Stimulated activated CD8-positive, alpha-beta memory T cell treated with anti-CD3 and anti-CD28 coated beads, Interleukin-15, amount 100 ng/mL, for 24 hours (primary cell): ENCODE measurements at places on chromosomes 4 and X.

GRCh38 chr4:123587983-123588494 is 191.4 kb downstream of the SPRY1 start:
- no peak for DNase-seq

- no peak for DNase-seq
Observed at GRCh38 chr4:98245226-98245625, 16.0 kb upstream of the RAP1GDS1 start.

- DNase-seq, result no peak
Observed at GRCh38 chr4:791898-792625, 33.9 kb downstream of the CPLX1 start.

DNA sequence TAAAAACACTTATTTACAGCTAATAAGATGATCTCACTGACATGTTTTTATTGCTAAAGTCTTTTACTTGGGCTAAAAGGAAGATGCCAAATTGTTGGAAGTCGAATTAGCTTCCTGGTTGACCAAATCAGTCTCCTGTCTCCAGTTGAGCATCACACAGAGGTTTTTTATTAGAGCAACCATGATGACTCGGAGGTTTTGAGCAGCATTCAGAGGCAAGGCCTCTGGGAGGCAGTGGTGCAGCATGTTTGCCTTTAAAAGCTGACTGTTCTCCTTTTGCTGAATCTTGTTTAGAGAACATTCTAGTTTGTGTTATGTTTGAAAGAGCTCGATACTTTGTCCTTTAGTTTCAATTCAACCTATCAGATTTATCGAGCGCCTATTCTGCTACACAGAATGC is 2.1 kb downstream of the UCHL1 start:
- DNase-seq, result no peak

DNA sequence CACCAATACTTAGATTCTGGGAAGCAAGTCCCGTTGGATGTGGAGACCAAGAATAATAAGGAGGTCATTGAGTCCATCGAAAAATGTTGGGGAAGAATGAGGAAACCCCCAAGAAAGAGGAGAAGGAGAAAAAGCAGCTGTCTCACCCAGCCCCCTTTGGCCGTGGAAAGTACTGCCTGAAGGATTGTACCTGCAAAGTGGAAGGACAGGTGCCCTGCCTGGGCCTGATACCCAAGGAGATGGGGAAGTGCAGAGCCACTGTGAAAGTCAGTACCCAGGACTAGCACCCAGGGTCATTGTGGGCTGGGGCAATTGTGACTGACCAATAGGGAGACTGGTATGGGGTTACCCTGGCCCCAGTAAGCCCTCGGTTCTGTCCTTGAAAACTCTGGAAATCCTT is 13.8 kb upstream of the CFAP299 start:
- no peak for DNase-seq

GRCh38 chrX:34978171-34978570 is 35.6 kb downstream of the FAM47B start:
- no peak for DNase-seq

DNA sequence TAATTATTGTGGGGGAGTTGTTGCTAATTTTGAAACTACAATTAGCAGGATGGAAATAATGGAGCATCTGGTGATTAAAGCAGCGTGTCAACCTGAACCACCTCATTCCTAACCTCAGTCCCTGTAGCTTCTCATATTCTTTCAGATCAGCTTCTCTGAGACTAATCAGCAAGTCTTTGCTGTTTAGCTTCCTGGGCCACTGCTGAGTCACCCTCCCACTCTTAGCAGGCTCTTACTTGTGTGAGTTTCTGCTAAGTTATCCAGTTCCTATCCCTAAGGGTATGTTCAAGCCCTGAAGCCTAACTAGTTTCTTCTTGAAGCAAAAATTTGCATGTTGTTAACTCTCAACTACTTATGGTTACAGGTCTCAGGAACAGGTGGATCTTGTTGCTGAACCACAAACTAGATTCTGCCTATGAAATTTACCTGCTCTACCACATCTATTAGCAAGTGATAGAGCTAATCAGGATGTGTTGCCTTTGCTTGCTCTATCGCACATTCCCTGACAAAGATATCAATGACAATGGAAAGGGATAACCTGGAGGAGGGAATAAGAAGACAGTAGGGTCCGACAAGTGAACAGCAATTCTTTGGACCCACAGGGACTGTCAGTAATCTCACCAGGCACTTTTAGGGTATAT is 134.2 kb downstream of the EIF4E start:
- no peak for DNase-seq

DNA sequence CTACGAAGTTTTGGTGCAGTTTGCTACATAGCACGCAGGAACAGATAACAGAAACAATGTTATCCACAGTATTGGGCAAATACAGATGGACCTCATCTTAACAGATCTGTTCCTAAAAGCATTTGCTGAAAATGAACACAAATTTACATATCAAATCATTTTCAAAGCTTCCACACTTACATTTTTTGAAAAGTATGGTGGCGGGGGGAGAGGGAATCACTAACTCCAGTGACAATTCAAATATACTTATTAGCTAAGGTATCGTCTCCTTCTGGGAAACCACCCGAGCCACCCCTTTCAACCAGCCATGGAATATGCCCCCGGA is 175.0 kb downstream of the NSUN7 start:
- DNase-seq, result no peak

- no peak for DNase-seq
Observed at GRCh38 chr4:26762650-26763049, 98.0 kb upstream of the STIM2 start.

GRCh38 chrX:105297041-105297440 is 76.5 kb upstream of the TEX13A start:
- DNase-seq, result no peak

- DNase-seq, result no peak
Observed at GRCh38 chr4:186146458-186146857, 42.0 kb downstream of the FAM149A start.

GRCh38 chr4:90069151-90069550 is 58.0 kb upstream of the CCSER1 start:
- DNase-seq, result no peak

GRCh38 chrX:107537815-107538214 is 88.4 kb downstream of the FRMPD3 start:
- no peak for DNase-seq

DNA sequence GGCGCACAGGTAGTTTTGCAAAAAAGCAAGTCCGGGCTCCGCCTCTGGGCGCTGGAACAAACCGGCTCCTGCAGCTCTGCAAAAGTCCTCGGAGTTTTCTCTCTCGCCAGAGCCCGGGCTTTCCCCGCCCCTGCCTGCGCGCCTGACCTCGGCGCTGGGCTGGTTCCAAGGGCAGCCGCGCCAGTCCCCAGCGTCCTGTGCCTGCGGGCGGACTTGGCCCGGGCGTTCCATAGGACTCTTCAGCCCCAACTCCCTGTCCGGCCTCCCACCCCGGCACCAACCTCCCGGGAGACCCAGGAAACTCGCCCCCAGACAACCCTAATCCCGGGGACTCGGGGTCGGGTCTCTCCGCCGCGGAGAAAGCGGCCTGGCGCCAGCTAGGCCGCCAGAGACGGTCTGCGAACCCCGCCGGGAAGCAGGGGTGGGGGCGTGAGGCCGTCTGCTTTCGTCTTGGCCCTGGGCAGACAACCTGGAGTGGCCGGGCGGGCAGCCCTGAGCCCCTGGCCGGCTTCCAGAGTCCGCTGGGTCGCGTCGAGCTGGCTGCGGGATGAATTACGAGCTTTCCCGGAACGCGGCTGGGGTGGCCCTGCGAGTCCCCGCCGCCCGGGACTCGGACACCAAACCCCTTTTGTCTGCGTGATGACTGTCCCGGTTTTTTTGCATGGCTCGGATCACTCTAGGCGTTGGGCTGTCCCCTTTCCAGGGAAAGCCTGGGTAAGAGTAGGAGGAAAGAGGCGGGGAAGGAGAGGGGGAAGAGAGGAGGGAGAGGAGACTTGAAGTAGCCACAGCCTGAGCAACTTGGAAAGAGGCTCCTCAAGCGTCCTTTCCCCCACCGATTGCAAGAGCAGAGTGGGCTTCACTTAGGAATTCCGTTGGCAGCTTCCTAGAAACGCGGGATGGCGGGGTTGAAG is 916 bp downstream of the MXRA5 start:
- no peak for DNase-seq

- DNase-seq, result no peak
Observed at GRCh38 chr4:11106190-11106589, 322.5 kb downstream of the HS3ST1 start.

DNA sequence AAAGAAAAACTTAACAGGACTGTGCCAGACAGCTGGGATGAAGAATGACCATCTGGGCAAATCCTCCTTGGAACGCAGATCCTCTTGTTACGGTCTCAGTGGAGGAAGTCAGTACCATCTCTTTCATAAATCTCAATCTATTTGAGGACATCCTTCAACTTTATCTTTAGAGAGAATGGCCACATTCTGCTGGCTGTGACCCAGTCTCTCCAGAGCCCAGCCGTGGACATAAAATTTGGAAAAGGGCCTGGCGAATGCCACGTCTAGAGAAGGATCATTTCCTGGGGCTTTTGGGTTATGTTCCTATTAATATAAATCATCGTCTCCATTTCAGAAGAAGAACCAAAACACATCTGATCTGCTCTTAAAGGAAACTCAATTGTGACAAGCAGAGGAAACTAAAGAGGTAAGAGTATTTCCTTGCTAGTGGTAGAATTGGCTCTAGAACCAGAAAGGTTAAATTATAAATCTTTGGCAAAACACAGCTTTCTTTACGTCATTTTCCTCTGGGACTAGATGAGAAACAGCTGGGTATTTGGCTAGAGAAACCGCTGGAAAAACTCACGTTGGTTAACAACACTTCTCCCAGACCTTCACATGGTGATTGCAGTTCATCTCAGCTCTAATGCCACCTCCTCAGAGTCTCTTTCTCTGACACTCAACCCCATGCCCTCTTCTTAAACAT is 164.7 kb downstream of the CHIC2 start:
- no peak for DNase-seq

DNA sequence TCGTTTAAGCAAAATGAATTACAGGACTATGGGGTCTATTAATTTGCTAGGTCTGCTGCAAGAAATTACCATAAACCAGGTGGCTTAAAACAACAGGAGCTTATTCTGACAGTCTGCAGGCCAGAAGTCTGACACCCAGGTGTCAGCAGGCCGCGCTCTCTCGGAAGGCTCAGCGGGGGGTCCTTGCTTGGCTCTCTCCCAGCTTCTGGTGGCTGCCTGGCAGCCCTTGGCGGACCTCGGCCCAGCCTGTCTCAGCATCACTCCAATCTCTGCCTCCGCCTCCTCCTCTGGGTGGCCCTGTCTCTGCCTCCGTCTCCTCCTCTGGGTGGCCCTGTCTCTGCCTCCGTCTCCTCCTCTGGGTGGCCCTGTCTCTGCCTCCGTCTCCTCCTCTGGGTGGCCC is 580.5 kb upstream of the FAT1 start:
- DNase-seq, result no peak

GRCh38 chr4:74189331-74190043 is 31.6 kb downstream of the MTHFD2L start:
- DNase-seq, result no peak

DNA sequence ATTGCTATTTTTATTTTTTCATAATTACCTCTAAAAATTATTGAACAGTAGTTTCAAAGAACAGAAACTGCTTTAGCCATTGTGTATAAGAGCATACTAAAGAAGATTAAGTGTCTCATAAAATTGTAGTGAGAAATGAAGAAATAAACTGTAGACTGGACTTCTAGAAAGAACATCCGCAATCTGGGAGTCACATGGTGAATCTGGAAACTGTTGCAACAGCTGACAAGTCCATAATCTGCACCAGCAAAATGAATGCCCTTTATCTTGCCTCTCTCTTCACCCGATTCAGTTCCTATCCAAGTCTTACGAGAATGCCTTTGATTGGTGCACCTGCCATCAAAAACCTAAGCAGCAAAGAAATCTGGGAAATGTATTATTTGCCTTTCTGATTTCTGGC is 312.9 kb downstream of the NAF1 start:
- DNase-seq, result no peak

DNA sequence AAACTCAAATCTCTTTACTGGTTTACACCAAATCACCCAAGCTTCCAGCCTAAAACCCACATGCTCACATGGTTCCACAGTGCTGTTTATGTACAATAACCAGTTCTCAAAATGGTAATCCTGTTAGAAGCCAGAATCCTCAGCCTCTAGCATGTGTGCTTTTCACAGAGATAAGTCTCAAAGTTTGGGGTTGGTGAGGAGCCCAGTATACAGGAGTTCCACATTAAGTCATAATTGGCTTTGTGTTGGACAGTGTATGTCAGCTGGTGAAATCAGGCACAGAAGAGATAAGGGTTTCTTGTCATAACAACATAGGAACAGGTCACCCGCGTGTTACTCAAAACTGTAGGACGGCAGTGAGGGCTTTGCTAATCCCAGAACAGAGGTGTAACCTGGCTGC is at the start of gene TRIML1:
Gene TRIML1, plus strand, starts transcription at position 301 of the 400 bp plus-strand sequence. CDS start 118 bp downstream, outside the sequence.
- DNase-seq, result no peak

GRCh38 chr4:19944806-19945205 is 306.9 kb upstream of the SLIT2 start:
- no peak for DNase-seq

DNA sequence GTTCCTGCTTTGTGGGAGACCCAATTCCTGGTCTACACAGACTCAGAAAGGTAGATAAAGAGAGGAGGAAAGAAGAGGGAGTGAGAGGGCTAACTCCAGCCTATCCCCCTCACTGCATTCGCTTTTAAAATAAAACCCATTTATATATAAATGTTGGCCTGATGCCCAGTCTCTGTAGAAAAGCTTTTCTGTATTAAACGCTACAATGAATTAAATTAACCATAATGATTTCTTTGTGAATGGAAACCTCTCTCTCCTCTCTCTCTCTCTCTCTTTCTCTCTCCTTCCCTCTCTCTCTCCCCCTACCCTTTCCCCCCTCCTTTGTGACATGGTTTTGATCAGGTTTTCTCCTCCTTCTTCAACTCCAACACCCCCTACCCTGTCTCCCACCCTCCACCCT is 34.8 kb downstream of the PJA1 start:
- DNase-seq, result no peak

GRCh38 chrX:614136-614535 is 16.5 kb upstream of the SHOX start:
- DNase-seq, result no peak
